ENCODE measurements at places on chromosomes 13 and 19.

- no peak for DNase-seq
Observed at GRCh38 chr13:47289567-47289966, 392.7 kb upstream of the HTR2A start.

- no peak for DNase-seq
Observed at GRCh38 chr19:2014731-2015607, 545 bp downstream of the BTBD2 start.

- DNase-seq = no peak
Observed at GRCh38 chr13:43441464-43441863, 345.3 kb downstream of the ENOX1 start.

DNA sequence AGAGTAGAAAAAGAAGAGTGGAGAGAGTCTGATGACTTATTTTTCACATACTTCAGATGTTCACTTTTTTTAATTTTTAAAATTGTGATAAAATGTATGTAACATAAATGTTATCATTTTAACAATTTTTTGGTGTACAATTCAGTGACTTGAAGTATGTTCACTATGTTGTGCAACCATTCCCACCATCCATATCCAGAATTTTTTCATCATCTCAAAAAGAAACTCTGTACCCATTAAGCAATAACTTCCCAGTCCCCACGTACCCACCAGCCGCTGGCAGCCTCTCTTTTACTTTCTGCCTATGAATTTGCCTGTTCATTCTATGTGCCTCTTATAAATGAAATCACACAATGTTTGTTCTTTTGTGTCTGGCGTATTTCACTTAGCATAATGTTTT, 43.3 kb downstream of the SKA3 start:
- DNase-seq = no peak

GRCh38 chr19:18437491-18438330, at the start of gene ISYNA1:
ISYNA1 (minus strand) TSS chr19:18438133; CDS start chr19:18437979, 154 bp downstream.
- peak; percentile 44 for DNase-seq

- DNase-seq = peak; percentile 27
Observed at GRCh38 chr13:98847780-98848179, 95.3 kb upstream of the SLC15A1 start.

- DNase-seq = peak; percentile 95
Observed at GRCh38 chr13:55761986-55762385, 1378.7 kb upstream of the PRR20A start.

DNA sequence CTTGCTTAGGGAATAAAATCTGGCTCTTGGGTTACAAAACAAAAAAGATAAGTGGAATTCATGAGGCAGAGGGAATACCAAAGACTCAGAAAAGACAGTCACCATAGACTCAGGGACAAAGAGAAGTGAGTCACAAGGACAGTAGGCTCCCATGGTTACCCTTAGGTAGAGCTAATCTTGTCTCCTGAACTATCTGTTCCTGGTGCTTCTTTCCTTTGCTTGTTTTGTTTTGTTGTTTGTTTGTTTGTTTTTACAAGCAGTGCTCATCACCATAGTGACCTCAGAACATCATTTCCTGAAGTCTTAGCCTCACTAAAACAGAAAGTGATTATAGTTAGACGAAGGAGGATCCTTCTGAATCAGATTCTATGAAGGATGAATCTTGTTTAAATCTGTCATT, 142.3 kb upstream of the SOX21 start:
- DNase-seq = no peak

- DNase-seq = no peak
Observed at GRCh38 chr13:47337781-47338507, 441.1 kb upstream of the HTR2A start.

- DNase-seq = no peak
Observed at GRCh38 chr13:66265371-66265770, 964.8 kb downstream of the PCDH9 start.

DNA sequence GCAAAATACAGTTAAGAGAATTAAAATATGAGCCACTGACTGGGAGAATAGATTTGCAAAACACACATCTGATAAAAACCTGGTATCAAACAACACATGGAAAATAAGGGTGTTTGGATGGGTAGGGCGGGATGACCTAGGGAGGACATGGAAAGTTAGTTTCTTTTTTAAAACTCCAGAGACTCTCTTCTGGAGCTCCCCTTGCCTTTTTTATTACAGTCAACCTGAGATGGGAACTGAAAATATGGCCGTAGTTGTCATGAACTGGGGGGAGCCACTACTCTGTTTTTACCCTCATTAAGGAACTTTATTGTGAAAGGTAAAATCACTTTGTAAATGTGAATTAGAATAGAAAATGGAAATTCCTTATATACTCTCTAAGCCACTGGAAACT, 113.0 kb downstream of the ATP11A start:
- DNase-seq = no peak

GRCh38 chr13:37406031-37406430, 192.5 kb downstream of the POSTN start:
- no peak for DNase-seq

- DNase-seq = peak; percentile 93
Observed at GRCh38 chr19:57947419-57948134, at the start of gene ZNF256. ZNF256 (minus strand) TSS chr19:57947706; CDS start chr19:57947474, 232 bp downstream.

GRCh38 chr13:29969286-29969685, 118.9 kb upstream of the UBL3 start:
- DNase-seq = no peak

GRCh38 chr19:55689411-55690108, 14.5 kb downstream of the EPN1 start:
- no peak for DNase-seq

DNA sequence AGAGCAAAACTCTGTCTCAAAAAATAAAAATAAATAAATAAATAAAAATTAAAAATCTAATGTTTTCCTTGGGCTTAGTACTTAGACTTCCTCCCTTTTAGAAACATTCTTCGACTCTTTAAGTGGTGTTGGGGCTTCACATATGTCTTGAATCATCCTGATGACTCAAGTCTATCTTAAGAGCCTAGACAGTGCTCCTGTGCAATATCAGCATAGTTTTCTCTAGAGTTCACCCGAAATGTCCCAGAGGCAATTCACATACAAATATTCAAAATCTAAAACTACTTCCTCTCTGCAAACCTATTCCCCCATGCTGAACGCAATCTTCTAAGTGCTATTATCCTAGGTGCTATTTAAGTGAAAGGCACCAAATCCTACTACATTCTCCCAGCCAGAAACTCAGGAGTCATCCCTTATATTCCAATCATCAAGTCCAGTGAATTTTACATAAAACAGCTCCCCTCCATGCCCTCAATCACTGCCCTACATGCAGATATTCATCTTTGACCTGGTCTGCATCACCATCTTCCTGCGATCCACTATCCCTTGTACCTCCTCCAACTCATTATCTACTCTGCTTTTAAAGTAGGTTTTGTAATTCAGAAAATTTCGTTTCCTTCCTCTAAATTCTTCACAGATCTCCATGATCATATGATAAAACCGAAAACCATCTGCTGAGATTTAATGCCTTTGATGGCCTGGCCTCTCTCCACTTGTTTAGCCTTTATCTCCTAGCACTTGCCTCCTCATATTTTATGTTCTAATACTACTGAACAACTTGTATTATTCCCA, 102.7 kb downstream of the ELF1 start:
- DNase-seq = no peak

- DNase-seq = no peak
Observed at GRCh38 chr13:41206467-41206866, 12.1 kb upstream of the KBTBD7 start.

DNA sequence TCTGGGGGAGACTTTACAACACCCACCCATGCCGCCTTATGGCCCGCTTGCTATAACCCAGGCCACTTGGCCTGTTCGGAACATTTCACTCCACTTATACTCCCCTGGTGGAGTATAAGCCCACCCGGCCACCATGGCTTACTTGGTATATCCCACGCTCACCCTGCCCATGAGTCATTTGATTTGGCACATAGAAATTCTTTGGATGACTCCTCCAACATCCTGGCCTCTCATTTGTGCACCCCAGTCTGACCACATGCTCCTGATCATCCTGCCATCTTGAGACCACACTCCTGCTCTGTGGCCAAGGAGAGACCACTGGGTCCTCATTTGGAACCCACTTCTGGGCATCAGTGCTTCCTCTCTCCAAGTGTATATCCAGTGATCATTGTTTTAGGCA, 5.2 kb downstream of the SPACA6 start:
- DNase-seq = no peak

GRCh38 chr19:3509566-3509989, 3.5 kb downstream of the FZR1 start:
- no peak for DNase-seq

- DNase-seq = peak; percentile 11
Observed at GRCh38 chr19:491146-491741, 5.0 kb upstream of the MADCAM1 start.

GRCh38 chr19:1675633-1676350, 23.4 kb upstream of the TCF3 start:
- no peak for DNase-seq

DNA sequence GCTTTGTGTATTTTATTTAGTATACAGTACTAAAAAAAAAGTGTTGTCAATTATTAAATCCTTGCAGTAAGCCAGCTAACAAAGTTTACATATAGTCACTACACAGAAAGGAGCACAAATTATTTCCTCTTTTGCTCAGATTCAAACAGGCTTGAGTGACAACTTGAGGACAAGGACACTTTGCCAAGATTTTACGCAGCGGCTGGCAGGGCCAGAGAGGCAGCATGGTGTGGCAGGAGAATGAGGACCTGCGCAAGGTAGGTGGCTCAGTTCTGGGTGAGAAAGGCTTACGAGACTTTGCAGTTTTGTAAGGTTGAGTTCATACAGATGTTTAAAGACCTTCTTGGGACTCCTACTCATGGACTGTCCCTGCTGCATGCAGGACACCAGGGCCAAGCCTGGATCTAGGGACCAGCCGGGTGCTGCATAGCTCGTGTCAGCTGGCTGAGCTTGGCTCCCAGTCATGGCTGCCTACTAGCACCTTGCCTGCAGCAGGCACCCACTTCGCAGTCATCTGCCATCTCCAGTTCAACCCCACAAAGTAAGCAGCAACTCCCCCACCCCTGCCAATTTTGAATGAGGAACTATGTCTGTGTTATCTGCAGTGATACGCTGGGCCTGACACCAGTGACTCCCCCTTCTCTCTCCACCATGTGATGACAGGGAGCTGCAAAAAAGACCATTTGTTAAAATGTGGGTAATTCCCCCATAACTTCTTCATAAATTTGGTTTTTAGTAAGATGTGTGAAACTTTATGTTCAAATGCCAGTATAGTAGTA, 3.7 kb upstream of the TUBA3C start:
- no peak for DNase-seq

DNA sequence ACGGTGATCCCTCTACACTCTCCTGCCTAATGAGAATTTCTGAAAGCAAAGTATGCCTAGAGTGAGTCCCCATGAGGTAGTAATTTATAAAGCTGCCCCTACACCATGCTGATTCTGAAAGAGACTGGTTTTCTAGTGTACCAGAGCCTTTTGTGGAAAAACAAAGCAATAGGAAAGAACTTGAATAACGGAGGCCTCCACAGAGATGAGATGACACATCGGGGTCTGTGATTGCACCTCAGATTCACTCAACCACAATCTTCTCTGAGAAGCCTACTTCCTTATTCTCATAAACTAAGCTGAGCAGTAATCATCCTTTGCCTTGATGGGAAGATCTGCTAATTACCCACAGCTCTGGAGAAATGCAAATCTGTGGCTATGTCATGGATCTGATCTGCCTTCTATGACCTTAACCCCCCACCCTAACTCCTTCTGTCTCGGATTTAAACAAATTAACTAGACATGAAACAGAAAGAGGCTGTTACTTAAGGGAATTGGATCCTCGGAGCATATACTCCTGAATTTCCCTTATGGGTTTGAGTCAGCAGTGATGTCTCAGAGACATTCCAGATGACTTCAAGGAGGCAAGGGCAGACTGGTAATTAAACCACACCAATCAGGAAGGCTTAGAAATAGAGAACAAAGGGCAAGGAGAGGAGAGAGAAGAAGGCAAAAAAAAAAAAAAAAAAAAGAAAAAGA, 128.0 kb downstream of the DCT start:
- DNase-seq = no peak

GRCh38 chr13:113802090-113802531, 43.1 kb downstream of the TMEM255B start:
- DNase-seq = peak; percentile 35

DNA sequence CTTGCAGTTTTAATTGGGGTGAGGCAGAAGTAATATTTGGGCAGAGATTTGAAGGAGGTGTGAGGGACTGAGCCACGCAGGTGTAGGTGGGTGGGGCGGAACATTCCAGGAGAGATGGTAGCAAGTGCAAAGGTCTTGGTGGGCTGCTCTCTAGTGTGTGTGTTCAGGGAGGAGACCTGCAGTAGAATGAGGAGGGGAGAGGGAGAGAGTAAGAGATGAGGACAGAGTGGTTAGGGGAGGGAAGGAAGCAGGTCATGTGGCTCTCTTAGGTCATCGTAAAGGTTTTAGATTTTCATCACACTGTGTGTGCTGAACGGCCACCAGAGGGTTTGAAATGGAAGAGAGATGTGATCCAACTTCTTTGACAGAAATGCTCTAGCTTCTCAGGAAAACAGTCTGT, 33.5 kb downstream of the WASF3 start:
- peak; percentile 10 for DNase-seq

DNA sequence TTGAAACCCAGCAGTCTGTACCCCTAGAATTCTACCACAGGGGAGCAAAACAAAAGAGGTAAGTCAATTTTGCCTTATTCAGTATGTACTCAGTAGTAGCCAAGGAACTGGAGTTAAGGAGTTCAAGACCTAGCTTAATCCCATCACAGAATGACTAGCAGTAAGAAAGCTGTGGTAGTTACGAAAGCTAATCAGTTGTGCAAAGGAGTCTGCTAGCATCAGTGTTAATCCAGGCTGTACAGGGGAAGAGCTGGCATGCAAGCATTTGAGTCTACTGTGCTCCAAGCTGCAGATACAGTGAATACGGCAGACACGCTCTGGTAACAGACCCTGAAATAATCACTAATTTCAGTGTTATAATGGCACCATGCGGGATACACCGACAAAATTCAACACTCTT, 4.7 kb downstream of the DNMT1 start:
- DNase-seq = no peak

GRCh38 chr19:47663435-47663910, 49.7 kb upstream of the EHD2 start:
- no peak for DNase-seq

DNA sequence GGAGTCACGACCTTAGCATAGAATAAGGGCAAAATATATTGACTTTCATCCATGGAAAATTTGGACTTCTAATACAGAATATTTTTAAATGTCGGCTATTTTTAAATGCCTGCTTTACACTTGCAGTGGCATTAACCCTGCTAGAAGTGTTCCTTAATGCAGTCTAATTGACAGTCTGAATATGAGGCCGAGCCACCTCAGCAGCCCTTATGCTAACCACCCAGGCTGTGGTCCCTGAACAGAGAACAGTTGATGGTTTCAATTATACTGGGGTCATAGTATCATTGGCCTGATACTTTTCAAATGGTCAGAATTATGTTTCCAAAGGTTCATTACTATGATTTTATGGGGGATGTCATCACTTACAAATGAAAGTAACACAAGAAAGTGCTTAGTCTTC, 764.7 kb upstream of the SLITRK1 start:
- no peak for DNase-seq

DNA sequence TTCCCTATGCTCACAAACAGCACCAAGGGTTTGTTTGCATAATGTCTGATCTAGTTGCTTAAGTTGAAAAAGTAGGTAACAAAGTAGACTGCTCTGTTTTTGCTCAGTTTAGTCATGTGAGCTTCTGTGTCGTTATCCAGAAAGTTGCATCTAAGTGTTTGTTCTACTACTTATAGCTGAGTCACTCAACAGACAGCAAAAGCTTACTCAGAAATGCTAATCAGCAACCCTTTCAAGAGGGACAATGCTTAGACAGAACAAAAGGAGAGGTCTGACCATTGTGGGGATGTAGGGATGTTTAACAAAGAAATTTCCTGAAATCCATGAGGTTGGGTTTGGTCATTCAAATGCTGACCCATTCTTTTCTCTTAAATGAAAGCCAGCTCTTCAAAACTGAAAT, 106.4 kb downstream of the ATP8A2 start:
- DNase-seq = no peak

Measured in SK-MEL-5 (cell line).